ENCODE measurements at places on chromosomes 6 and 20.

- no peak for DNase-seq
Measured at GRCh38 chr6:99894815-99895214, 99.2 kb downstream of the MCHR2 start.

- no peak for DNase-seq
Measured at GRCh38 chr6:58113960-58114359, 796.5 kb downstream of the PRIM2 start.

DNA sequence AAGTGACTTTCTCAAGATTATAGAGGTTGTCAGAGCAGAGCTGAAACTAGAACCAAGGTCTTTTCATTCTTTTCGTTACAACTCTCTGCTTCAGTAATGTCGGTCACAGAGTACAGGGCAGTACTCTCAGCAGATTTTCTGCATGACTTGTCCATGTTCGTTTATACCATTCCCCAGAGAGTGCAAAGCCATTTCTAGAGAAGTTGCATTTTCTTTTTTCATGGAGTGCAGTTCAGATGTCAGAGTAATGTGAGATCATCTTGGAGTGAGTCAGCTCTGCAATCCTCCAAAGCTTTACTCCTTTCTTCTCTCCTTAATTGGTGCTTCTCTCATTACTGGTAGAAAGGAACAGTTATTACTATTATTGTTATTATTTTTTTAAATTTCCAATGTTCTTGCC is 115.6 kb upstream of the B3GAT2 start:
- DNase-seq: no peak

DNA sequence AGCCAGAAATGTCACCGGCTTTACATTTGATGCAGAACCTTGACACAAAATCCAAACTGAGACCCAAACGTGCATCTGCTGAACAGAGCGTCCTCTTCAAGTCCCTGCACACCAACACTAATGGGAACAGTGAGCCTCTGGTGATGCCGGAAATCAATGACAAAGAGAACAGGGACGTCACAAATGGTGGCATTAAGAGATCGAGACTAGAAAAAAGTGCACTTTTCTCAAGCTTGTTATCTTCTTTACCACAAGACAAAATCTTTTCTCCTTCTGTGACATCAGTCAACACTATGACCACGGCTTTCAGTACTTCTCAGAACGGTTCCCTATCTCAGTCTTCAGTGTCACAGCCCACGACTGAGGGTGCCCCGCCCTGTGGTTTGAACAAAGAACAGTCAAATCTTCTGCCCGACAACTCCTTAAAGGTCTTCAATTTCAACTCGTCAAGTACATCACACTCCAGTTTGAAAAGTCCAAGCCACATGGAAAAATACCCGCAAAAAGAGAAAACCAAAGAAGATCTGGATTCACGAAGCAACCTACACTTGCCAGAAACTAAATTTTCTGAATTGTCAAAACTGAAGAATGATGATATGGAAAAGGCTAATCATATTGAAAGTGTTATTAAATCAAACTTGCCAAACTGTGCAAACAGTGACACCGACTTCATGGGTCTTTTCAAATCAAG is 108.4 kb downstream of the RTN4IP1 start:
- no peak for DNase-seq

- DNase-seq: no peak
Measured at GRCh38 chr6:39223555-39223954, 5.7 kb downstream of the KCNK5 start.

DNA sequence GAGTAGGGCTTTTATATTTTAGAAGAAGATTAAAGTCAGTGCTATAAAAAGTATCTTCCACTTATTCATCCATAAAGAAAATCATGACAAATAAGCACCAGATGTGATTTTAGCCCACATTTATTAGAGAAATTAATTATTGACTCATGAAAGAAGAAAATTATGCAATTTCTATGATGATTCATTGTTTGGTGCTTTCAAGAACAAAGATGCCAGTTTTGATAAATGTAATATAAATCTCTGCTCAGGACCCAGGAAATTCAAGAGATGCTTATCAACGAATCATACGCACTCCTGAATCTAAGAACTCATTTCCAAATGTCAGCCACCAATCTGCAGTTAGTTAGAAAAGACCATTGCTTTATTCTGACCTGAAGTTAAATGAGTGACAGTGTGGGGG is 211.4 kb downstream of the ARHGAP18 start:
- no peak for DNase-seq

DNA sequence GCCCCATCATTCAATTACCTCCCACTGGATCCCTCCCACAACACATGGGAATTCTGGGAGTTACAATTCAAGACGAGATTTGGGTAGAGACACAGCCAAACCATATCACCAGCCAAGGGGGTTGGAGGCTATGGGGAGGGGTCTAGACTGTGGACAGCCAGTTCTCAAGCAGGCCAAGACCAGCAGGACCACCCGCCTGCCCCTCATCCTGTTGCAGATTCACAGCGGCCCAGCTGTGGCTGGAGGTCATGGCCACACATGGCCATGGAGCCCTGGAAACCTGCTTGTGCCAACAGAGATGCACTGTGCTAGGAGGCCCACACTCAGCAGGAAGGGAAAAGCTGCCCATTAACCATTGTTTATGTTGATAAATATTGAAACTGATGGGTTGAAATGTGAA is 240.5 kb downstream of the TTLL2 start:
- DNase-seq: no peak

GRCh38 chr6:37477191-37477590 is 22.5 kb downstream of the CCDC167 start:
- DNase-seq: no peak

DNA sequence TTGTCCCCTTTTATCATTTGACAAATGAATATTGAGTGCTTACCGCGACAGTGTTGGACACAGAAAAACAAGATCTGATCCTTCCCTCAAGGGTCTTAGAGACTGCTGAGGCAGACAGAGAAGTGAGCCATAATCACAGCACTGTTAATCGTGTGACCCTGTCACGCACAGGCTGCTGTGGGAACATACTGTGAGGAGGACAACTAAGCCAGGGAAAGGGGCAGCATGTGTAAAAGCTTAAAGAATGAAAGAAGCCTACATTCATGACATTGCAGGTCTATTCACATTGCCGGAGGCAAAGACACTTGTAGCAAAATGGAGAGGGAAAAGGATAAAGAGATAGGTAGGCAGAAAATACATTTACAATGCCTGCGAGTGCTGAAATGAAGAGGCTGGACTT is 32.7 kb downstream of the TRDN start:
- no peak for DNase-seq

DNA sequence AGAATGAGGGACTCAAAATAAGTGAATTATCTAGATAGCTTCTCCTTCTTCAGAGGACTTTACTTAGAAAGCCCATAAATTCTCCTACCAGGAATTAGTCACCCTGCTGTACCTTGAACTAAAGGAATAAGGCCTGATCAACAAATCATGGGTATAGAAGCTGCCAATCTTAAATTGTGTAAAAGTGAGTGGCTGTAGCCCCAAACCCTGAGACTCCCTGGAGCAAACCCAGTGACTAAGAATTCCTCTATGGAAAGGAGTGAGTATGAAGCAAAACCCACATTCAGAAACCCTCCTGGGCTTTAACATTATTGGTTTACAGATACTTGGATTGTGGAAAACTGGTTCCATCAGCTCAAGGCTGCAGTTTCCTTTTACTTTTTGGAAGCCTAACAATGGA is 285.8 kb upstream of the TBX18 start:
- no peak for DNase-seq

- DNase-seq: no peak
Measured at GRCh38 chr20:33859157-33859695, 48.1 kb downstream of the CHMP4B start.

DNA sequence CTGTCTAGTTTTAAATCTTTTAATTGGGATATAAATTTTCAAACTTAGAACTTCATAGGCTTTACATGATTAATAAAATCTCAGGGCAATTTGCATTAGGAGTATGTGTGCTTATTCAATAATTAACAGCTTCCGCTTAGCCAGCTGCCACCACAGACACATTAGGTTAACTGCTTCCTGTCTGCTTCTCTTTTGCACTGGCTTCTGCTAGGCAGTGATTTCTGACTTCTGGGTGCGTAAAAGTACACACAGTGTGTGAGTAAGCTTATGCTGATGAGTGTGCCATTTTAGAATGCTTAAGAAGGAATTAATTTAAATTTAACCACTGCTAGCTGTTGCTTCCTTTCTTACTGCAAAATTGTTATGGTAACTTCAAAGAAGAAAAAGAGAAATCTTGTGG is 73.9 kb downstream of the F13A1 start:
- DNase-seq: no peak

GRCh38 chr6:149941583-149942460 is at the start of gene ULBP2:
ULBP2 (plus strand) TSS chr6:149942014; CDS start chr6:149942073, 59 bp downstream.
- DNase-seq: peak; percentile 21

- no peak for DNase-seq
Measured at GRCh38 chr6:46246081-46246480, 75.3 kb upstream of the ENPP5 start.

DNA sequence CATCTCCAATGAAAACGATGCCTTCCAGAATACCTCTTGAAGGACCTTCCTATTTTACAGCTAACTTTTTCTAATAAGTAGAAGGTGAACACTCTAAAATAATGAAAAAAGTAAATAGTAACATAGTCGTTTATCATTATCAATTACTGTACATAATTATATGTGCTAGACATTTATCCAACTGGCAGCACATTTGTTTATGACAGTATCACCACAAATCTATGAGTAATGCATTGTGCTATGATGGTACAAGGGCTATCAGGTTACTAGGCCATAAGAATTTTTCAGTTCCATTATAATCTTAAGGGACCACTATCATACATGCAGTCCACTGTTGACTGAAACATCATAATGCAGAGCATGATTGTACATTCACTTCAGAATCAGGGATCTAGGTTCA is 68.4 kb downstream of the ATG5 start:
- DNase-seq: no peak

DNA sequence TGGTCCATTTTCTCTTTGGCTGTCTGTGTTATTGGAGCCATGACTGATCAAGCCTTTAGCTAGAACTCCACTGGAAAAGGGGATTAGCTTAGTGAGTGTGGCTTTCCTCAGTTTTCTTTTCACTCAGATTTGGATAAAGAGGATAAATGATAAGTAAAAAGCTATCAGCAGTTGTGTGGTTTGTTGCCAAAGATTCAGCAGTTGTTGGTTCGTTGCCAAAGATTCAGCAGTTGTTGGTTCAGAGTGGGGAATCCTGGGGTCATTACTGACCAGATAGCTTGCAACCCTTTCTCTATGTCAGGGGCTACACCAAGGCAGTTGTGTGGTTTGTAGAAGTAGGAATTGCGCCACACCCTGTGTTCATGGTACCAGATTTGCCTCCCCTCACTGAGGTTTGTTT is 107.7 kb upstream of the SCP2D1 start:
- no peak for DNase-seq

- no peak for DNase-seq
Measured at GRCh38 chr6:138959521-138959920, 28.5 kb downstream of the REPS1 start.

DNA sequence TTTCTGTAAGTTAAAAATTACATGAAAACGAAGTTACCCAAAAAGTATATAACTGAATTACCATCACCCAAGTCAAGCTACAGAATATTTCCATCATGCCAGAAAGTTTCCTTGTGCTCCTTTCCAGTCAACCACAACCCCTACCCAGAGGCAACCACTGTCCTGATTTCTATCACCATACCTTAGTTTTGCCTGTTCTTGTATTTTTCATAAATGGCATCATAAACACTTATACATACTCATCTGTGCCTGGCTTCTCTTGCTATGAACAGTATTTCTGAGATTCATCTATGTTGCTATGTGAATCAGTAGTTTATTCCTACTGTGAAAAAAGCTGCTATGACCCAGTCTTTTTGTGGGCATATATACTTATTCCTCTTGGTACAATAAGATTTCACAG is 7.4 kb downstream of the FKBP5 start:
- no peak for DNase-seq

DNA sequence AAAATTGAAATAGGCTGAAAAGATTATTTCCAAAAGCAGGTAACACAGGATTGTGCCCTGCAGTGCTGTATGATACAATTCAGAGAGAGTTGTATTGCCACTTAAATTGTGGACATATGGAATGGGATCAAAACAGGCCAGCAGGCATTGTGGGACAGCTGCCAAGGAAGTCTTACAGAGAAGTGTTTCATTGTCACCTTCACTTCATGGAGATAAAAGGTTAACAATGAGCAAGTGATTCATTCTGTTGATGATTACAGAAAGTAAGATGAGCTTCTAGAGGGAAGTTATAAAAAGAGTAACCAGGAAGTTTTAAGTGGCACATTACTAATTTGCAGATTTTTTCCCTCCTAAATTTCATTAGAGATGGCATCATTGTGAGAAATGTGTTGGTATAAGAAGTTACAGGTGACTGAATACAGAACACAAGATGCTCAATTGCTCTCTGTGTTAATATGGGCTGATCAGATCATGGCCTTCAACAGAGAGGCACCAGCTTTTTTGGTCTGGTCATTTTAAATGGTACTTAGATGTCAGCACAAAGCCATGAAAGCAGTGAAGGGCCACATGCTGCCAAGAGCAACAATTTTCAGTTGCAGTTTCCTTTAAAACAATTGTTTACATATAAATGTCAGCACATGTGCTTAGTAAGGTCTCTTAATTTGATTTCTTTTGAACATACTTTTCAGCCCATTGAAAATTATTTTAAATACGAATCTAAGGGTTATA is 402.5 kb upstream of the FKBP1C start:
- no peak for DNase-seq

DNA sequence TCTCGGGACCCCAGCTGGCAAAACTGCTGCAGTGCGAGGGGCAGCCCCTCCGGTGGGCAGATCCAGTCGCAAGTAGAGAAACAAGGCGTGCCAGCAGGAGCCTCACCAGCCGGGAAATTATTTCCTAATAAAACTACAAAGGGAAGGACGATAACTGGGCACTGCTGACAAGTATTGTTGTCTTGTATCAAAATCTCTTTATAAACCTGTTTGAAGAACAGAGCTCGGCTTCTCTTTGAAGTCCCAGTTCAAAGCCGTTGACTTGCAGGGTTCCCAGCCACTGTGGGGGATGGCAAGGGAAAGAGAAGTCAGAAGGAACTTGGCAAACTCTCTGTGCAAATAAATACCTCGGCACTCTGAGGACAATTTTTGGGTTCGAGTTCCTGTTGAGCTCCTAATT is 504.5 kb downstream of the CD83 start:
- no peak for DNase-seq

DNA sequence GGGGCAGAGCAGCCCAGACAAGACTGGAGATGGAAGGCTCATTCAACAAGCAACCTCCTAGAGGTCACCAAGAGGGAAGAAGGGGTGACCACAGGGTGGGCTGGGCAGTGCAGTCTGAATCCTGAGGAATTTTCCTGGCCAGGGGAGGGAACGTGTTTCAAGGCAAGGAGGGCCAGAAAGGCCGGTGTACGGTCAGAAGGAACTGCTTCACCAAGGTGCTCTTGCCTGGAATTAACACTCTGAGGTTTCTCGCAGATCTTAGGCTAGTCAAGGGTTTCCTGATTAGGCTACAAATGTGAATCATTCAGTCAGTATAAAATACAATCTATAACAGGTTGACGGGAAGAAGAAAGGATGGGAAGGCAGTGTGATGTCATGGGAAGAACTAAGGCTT is 199.3 kb downstream of the LRFN2 start:
- no peak for DNase-seq
